ENCODE measurements at places on chromosomes 5 and 9. TPM values are rescaled to one million over a fixed set of nuclear protein-coding genes. Genes with fewer than 3 reads are reported as not detected.
A peak's percentile ranks its signal among the peaks of the same experiment; 100 is the strongest.

DNA sequence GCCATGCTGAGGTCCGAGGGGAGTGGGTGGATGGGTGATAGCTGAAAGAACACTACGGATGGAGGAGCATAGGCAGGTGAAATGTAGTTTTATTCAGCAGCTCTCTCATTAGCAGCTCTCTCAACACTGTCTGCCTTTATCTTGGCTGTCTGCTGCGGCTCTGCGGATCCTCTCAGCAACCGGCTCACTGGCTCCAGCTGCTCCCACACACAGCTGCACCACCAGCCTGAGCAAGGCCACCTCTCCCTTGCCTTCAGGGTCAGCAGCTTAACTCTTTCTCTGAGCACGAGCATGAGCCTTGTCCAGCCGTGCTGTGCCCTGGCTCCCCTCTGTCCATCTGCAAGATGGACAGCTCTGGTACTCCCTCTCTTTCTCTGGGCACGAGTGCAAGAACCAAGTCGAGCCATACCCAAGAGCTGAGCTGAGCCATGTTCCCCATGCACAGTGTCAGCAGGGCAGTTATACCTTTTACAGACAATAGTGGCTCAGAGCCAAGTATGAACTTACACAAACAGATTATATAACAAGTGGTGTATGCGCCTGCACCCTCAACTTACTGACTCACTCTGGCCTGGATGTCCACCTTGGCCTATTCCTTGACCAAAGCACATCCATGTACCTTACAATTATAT lies 108.5 kb downstream of the MACIR start:
- H3K27me3 ChIP-seq, result no peaks in the 10 kb centered on the region
- H3K4me1 ChIP-seq, result no peaks in the 10 kb centered on the region
- no peak overlapping the region for H3K4me3 ChIP-seq
- no peak for DNase-seq

Gene MARCOL
- not detected for total RNA-seq

Gene SLC1A3
- 0.13 TPM for total RNA-seq

Gene LMX1B
- total RNA-seq, result not detected

Gene CNTFR
- total RNA-seq, result not detected

DNA sequence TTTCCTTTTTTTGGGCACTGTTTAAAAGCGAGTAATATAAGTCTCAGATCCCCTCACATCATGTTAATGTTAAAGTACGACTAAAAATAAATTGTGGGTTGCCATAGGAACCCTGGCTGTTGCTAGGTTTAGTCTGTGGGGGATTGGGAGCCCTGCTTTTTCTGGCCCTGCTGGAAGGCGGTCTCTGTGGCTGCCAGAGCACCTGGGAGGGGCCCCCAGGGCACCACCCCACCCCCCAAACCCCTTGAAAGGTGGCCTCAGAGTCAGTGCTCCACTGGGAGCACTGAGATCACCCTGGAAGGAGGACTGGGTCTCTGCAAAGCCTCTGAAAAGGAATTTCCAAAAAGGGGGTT lies 66.2 kb upstream of the NEURL1B start:
- H3K27ac ChIP-seq, result no peak overlapping the region
- no peak for DNase-seq
- no peaks in the 10 kb centered on the region for H3K4me1 ChIP-seq
- no peaks in the 10 kb centered on the region for H3K27me3 ChIP-seq
- H3K36me3 ChIP-seq, result no peaks in the 10 kb centered on the region
- H3K4me3 ChIP-seq, result no peak overlapping the region

DNA sequence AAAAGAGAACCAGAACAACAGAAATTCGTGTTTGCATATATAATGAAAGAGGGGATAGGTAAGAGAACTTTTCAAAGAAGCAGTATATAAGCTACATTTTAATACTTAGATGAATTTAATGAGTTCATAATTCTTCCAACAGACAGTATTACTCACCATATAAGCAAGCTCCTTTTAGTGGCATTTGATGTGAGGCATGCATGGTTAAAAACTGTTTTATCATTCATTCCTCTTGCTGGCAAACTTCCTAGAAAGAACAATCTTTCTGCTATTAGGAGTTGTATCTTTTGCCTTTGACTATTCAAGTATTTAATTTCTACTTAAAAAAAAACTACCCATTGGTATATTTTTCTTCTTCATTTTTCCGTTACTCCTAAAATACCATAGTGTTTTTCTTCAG lies 65.7 kb upstream of the EIF4EBP3 start:
- H3K36me3 ChIP-seq, result peaks cover 50% of the 10 kb centered on the region
- no peaks in the 10 kb centered on the region for H3K27me3 ChIP-seq
- DNase-seq, result no peak
- no peak overlapping the region for H3K4me3 ChIP-seq

- H3K27me3 ChIP-seq, result no peaks in the 10 kb centered on the region
- no peaks in the 10 kb centered on the region for H3K36me3 ChIP-seq
- no peak overlapping the region for H3K4me3 ChIP-seq
- no peak for DNase-seq
- H3K27ac ChIP-seq, result no peak overlapping the region
Observed at GRCh38 chr5:74103131-74104023, 477.4 kb downstream of the ARHGEF28 start.

Gene PCDHAC2
- total RNA-seq, result not detected

DNA sequence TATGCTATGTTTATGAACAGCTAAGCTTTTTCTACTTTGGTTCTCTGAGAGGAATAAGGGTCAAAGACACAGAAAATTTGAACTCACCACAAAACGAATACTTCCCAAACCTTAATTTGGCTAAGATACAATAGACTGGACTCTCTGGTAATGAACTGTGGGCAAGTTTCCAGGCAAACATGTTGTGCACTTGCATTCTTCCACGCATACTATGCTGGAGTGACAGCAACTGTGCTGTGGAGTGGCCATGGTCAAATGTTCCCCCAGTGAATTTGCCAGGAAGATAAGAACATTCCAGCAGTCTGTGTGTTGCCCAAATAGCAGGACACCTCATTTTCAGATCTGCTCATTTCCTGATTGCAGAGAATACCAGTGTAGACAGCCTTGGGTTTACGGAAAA lies 275.3 kb upstream of the IL12B start:
- no peak for DNase-seq
- H3K4me1 ChIP-seq, result no peaks in the 10 kb centered on the region
- H3K27ac ChIP-seq, result no peak overlapping the region
- no peaks in the 10 kb centered on the region for H3K27me3 ChIP-seq
- no peaks in the 10 kb centered on the region for H3K36me3 ChIP-seq
- no peak overlapping the region for H3K4me3 ChIP-seq

GRCh38 chr5:173328844-173329490 lies 753 bp upstream of the STC2 start:
- peak overlapping the region; percentile 53 for H3K4me3 ChIP-seq
- no peaks in the 10 kb centered on the region for H3K27me3 ChIP-seq
- peaks cover 33% of the 10 kb centered on the region for H3K4me1 ChIP-seq
- peaks cover 15% of the 10 kb centered on the region for H3K36me3 ChIP-seq

DNA sequence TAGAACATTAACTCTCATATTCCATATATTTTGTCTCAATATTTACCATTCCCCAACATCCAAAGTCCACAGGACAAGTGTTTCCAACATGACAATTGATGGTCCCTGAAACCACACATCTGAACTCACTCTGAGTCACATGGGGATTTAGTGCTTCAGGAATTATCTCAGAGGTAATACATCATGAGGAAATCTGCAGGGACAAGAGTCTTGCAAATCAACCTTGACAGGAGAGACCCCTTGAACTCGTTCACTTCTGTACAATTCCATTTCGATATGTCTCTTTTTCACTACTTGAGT lies 119.7 kb upstream of the ABCA1 start:
- H3K27me3 ChIP-seq, result no peaks in the 10 kb centered on the region
- no peak for DNase-seq
- no peaks in the 10 kb centered on the region for H3K36me3 ChIP-seq

Gene SNCAIP
- total RNA-seq, result not detected

- no peak overlapping the region for H3K27ac ChIP-seq
- DNase-seq, result no peak
- no peaks in the 10 kb centered on the region for H3K27me3 ChIP-seq
Observed at GRCh38 chr9:79731171-79731890, 159.6 kb downstream of the TLE4 start.

Gene CYFIP2
- total RNA-seq, result 2.9 TPM

DNA sequence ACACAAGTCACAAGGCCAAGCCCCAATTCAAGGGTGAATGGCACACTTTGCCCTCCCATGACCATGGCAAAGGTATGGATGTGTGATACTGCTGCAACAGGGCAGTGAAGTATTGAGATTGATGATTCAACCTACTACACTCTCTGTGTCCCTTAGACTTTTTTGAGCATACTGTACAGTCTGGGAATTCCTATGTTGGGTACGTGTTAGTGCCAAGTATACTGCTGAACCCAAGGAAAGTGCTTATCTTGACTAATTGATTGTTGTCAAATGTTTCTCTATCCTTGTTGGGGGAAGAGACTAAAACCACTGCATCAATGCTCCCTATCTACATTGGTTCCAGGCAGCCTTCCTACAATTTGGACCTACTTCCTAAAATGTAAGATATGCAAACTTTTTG lies 93.7 kb downstream of the NDFIP1 start:
- DNase-seq, result no peak
- no peaks in the 10 kb centered on the region for H3K36me3 ChIP-seq
- H3K27me3 ChIP-seq, result peaks cover 69% of the 10 kb centered on the region
- H3K4me3 ChIP-seq, result no peak overlapping the region

GRCh38 chr9:123832858-123833650 lies 96.9 kb downstream of the DENND1A start:
- H3K36me3 ChIP-seq, result no peaks in the 10 kb centered on the region
- no peak for DNase-seq
- peaks cover 5% of the 10 kb centered on the region for H3K4me1 ChIP-seq

Gene UCK1
- total RNA-seq, result 19.8 TPM

Gene PELO
- 9.6 TPM for total RNA-seq

Gene CNTNAP3
- total RNA-seq, result 0.22 TPM

Gene LURAP1L
- total RNA-seq, result not detected
